ENCODE measurements at places on chromosomes 5 and 9.

GRCh38 chr5:135028791-135029476 is 5.1 kb downstream of the PITX1 start:
- no peak for DNase-seq

DNA sequence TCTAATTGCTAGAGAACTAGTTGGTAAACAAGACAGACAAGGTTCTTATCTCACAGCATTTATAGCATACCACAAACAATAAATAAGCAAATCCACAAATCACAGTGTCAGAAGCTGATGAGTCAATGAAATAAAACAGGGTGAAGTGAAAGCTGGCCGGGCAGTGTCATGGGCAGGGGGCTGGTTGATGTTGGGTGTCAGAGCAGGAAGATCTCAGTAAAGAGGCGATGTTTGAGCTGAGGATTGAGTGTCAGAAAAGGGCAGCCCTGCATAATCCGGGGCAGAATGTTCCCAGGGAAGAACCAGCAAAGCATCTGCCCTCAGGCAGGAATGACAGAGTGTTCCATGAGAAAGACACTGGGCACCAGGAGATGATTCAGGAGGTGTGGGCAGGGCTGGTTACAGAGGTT is 183.4 kb downstream of the GOLPH3 start:
- no peak for DNase-seq

DNA sequence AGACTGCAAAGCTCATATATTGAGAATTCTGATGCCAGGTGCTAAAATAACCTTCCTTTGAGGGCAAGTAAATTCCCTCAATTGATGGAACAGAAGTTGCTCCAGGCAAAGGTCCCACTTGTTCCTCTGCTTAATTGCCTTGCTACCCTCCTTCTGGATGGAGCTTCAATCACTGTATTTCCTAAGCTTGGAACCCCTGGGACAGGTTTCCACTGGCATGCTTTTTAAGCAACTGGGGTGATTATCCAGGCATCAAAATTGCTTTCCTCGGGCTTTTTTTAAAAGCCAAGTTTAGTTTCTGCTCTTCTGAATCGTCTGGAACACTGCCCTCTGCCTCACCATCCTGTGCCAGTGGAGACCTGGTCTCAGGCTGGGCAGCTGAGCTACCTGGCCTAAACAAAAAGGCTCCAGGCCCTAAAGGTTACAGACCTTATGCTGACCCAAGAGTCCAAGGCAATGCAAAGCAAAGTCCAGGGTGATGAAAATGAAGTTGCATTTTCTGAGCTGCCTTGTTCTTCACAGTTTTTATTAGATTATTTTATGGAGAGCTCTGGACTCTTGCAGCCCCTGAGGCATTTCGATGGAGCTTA is 167.9 kb upstream of the CD180 start:
- no peak for DNase-seq

- no peak for DNase-seq
Observed at GRCh38 chr5:150322202-150322601, 19.5 kb upstream of the ARSI start.

GRCh38 chr5:59174248-59174844 is 591.5 kb downstream of the RAB3C start:
- DNase-seq: peak; percentile 68

DNA sequence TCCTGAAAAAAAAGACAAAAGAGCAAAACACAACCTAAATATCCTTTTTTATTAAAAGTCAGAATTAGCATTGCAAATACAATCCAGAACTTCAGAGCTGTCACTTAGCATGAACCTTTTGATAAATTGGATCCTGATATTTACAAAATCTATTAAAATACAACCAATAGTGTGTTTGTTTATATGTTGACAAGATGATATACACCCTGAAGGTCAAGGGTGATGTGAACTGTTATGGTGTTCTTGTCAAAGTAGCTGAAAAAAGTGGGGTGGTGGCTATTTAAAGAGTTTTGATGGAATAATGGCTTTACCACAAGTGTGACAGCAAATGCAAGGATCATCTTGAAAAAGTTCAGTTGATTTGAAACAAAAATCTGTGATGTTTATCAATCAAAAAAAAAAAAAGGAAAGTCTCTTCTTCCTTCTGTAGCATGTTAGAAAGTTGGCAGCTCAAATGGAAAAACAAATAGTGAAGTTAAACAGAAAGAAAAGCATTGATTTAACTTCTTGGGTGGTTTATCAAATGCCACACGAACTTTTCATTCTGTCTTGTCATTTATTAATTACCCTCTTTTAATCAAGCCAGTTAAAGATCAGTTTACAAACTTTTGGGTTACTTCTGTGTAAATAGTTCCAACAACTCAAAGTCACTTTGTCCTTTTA is 44.5 kb downstream of the PRDM6 start:
- DNase-seq: no peak

DNA sequence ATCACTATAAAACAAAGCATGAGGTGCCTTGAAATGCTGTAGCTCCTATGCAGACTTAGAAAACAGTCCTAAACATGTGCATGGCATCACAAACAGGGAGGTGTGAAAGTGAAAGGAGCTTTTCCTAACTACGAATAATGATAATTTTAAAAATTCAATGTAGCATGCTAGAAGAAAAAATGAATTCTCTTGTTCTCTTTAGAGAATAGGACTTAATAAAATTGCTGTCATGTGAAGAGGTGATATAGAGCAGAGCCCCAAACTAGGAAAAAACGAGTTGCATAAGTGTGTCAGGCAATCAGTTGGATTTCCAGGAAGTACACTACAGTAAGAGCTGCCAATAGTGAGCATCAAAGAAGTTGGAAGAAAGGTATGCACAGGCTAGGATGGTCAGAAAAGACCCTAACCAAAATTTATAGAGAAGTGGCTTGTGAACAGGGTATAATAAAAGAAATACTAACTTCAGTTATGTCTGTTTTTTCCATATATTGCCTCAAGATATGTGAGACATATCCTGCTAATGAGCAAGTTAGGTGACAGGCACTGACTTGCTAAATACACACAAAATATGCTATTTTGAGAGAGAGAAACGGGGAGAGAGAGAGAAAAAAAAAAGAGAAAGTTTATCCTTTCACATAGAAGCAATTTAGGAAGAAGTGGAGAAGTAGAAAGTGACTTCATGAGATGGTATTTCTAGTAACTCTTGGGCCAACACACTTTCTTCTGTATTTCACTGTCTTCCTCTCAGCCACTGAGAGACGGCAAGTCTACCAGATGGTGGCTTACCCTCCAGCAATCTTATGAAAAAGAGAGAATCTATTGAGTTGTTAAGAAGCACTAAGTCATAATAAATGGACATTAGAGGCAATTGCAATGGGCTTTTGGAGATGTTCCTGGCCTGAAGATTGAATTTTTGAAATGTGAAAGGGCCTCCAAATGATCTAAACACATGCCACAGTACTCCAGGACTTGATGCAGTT is 18.0 kb downstream of the ITGA2 start:
- no peak for DNase-seq

DNA sequence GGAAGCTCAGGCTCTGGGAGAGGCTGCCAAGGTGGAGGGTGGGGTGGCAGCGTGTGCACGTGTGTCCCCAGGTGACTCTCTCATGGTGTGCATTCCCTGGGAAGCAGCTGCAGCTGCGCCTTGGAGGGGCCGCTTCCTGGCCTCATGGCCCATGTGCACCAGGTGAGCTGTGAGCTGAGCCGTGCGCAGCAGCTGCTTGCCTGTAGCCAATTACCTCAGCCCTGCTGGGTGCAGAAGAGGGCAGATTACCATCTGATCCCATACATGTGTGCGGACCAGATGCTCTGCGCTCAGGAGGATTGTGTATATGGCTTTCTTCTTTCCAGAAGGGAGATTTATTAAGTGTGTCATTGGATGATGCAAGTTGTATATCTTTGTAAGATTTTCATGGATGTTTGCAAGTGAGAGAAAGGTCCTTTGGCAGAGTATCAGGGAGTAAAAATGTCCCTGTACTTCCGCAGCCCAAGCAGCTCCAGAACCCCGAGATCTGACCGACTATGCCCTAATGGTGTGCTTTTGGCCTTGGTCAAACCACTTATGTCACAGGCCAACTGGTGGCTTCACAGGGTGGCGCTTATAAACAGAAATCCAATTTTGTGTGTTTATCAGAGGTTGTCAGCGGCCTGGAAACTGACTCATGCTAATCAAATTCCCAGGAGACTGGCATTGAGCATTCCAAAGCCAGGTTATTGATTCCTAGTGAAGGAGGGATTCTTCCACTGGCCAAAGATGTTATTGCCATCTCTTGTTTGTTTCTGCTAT is 229.3 kb downstream of the GOLPH3 start:
- no peak for DNase-seq

DNA sequence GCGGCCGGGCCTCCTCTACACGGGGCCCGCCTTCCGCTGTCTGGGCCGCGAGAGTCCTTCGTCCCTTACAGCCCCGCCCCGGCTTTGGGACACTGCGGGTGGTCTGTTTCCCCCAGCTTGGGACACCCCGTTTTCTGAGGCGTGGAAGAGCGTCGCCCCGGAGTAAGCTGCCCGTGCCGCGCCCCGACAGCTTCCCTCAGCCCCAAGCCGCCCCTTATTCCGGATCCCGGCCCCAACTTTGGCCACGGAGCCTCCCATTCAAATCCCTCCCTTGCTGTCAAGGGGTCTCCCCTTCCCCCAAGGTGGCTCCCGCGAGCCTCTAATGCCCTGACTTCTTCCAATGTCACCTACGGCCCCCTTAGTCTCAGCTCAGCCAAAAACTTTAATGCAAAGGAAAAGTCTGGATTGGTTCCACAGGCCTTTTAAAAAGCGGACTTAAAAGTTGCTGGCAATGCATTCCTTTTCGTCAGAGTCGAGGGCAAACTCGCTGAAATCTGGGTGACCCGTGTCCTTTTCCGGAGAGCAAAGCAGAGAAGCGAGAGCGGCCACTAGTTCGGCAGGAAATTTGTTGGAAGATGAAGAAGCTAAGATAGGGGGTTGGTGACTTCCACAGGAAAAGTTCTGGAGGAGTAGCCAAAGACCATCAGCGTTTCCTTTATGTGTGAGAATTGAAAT is 19.8 kb downstream of the EXOSC2 start:
- DNase-seq: no peak

DNA sequence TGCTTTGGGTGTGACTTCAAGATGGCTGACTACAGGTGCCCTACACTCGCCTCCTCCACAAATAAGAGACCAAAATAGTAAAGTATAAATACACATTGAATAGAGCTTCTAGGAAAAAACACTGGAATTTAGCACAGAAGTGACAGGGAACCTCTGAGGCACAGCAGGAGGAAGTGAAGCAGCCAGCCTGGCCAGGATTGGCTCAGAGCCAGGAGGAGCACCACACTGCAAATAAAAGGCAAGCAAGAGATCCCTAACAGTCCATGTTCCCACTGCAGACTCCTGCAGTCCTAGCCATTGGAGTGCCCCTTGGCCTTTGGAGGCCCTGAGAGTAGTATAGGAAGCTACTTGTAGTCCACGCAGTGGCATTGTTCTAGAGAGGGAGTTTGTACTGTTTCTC is 186.7 kb upstream of the TLX3 start:
- no peak for DNase-seq

DNA sequence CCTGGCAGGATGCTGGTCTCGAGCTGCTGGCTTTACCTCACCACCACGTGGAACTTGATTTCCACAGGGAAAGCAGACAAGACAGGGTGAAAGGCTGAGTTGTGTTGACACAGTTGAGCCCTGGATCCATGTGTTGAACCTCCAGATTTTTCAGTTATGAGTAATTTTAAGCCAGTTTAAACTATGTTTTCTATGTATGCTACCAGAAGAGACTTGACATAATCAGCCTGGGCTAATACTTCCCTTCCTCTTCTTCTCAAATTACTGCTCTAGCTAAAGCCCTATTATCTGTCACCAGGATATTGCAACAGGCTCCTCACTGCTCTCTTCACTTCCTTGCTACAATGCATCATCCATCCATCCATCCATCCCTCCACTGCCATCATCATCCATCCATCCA is 12.0 kb upstream of the PHYKPL start:
- DNase-seq: no peak

- DNase-seq: peak; percentile 60
Observed at GRCh38 chr5:149581192-149581861, at the start of gene ARHGEF37. Gene ARHGEF37, plus strand, starts transcription at chr5:149581498. Its CDS starts 16,272 bp downstream, at chr5:149597770.

- no peak for DNase-seq
Observed at GRCh38 chr5:78778538-78778937, 130.0 kb upstream of the LHFPL2 start.

- no peak for DNase-seq
Observed at GRCh38 chr5:69136293-69136692, 30.7 kb upstream of the CCNB1 start.

DNA sequence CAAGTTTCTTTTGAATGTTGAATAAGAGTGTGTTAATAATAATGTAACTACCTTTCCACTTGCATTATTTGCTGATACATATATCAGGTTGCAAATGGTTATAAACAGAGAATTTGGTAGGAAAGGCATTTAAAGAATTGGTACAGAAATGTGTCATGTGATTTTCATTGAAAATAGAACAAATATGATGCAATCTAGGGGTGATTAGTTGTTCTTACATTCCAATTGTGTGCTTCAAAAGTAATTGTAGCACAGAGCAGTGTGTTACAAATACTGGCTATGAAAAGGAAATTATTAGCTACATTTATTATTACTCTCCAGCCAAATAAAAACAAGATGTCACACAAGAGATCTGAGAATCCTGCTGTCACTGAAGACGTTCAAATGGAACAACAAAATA is 61.8 kb upstream of the PRDM9 start:
- no peak for DNase-seq
